Neuronal stem cell (in vitro differentiated cells): ENCODE measurements at places on chromosomes 5 and 9.

DNA sequence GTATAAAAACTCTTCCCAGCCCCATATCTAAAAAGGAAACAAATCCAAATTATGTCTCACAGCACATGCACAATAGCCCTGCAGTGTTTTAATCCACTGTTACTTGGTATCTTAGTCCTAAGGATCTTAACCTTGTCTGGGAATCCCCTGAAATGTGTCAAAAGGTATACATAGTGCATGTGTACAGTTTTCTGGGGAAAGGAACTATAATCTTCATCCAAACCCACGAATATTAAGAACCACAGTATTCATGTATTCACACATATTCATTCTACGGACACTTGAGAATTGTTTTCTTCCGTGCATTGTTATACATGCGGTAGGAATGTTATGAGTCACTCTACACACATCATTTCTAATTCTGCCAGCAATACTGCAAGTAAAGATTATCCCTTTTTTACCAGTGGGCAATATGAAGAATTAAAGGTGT lies 47.8 kb upstream of the SNX2 start:
- no peak for DNase-seq

DNA sequence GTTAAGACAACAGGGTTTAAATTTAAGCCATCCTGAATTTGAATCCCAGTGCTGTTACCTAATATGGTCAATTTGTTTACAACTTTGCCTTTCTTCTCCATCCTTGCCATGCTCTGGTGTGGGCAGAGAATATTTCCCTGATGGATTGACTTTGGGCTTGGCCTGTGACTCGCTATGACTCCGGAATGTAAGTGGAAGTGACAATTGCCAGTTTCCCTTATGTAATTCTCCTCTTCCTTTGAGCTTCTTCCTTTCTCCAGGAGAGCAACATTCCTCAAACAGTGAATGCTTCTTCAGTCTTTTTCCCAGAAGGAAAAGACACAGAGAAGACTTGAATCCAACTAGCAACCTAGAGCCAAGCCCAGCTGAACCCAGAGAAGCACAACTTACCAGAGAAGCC lies 159.1 kb downstream of the LURAP1L start:
- DNase-seq = no peak

DNA sequence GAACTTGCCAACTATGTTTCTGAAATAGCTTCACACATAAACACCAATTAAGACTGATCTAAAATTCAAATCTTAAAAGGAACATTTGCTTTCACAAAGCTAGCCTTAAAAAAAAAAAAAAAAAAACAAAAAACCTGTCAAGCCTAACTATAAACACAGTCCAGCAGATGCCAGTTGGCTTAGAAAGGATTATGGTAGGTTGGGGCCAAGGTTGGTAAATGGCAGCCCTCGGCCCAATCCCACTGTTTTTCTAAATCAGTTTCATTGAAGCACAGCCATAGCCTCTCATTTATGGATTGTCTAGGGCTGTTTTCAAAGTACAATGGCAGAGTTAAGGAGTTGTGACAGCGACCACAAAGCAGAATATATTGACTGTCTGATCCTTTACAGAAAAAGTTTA lies 75.7 kb upstream of the FRRS1L start:
- DNase-seq = no peak

DNA sequence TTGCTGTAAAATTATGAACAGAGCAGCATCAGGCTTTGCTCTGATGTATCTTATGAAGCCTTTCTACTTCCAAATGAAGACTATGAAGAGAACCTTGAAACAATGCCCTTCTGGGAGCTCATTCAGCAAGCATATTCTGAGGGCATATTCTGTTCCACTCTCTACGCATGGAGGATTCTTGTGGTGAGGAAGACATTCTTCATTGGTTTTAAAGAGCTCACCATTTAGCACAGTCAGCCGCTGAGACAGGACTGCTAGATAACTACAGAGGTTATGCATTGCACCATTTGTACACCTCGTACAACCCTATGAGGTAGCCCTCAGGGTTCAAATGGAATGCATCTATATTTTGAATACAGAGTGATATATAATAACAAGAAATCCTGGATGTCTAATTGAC lies 61.0 kb downstream of the INVS start:
- no peak for DNase-seq

DNA sequence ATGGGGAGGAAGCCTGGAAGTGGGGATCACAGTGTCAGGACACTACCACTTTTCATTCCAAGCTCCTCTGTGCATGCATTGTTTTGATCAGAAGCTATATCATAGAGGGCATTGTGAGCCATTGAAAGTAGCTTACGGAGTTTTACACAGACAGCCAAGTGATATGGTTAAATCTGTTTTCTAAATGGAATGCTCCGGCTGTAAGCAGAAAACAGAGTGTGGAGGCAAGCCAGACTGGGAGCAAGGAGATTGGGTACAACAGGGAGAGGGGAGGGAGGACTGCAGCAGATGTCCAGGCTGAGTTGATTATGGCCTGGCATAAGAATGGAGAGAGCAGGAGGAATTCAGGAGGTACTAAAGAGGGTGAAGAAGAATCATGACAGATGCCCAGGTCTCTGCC lies 15.5 kb upstream of the SOWAHA start:
- no peak for DNase-seq

DNA sequence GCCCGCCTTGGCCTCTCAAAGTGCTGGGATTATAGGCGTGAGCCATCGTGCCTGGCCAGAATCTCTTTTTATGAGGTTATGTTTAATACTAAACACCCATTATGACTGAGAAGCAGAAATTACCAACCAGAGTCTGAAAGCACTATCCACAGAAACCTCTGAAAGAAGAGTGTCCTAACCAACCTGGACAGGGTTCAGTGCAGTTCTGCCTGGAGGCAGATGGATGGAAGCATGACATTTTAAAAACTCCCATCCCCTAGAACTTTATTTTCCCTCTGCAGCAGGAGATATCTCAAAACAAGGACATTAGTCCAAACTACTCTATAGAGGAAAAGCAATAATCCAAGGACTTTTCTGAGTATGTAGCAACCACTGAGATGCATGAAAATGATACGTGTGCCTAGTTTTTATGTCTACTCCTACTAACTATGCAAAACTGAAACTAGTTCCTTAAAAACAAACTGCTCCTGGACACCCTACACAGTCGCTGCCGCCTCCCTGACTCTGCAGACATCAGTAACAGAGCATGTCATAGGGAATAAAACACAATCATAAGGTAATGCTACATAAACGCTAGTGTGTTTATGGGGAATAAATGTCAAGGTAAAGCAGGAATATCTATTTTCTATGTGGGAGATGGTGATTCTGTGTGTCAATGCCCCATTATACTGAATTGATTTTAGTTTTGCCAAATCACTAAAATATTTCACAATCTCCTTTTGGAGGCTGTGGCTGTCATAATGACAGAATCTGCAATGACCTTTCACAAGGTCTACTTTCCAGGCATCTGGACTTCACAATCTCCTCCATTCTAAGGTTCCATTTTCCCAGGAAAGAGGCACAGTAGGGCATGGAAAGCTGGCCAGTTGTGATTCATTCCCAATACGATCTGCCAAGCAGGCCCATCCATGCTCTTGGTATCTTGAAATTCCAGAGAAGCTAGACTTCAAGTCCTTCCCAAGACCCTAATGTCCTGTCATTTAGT lies 122.8 kb downstream of the SIL1 start:
- no peak for DNase-seq

GRCh38 chr5:158224253-158224652 lies 365.3 kb upstream of the CLINT1 start:
- DNase-seq = no peak

GRCh38 chr5:41526699-41527098 lies 16.3 kb upstream of the PLCXD3 start:
- no peak for DNase-seq

DNA sequence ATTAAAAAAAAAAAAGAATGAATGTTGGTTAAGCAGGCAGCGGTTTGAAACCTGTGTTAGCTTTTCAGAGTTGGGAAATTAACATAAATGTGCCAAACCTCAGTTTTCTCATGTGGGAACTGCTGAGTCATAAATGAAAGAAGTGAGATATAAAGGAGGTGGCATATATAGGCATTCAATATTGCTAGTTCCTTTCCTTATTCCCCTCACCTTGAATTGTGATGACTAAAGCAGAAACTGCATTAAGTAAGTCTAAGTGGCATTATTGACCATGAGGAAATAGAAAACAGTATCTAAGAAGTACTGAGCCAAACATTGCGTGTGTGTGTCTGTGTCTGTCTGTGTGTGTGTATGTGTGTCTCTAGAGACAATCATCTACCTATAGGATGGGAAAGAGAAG lies 691.2 kb downstream of the TLR4 start:
- no peak for DNase-seq
